Suprapubic skin (tissue), 4 donors: ENCODE measurements at places on chromosomes 1 and 21. TPM values are rescaled to one million over a fixed set of nuclear protein-coding genes. Genes with fewer than 3 reads are reported as not detected.

The GSTM1 gene
- total RNA-seq = not detected

- DNase-seq = no peak
These were observed 2.5 kb upstream of the HLX start for GRCh38 chr1:220876511-220877376.

DNA sequence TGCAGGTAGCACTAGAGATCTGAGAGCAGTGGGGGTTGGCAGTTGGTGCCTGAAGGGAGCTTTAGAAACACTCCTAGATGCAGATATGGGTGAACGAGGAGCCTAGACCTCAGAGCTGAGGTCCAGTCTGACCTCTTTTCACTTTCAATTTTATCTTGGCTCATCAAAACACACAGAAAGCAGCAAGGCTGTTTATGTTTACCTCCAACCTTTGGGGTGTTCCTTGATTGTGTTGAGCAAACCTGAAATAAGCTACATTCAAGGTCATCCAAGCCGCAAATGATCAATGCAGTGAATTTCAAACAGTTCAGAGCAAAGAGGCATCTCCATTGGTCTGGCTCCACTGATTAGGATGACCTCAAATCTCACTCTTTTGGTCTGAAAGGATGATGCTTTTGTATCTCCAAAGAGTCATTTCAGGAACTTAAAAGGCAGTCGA lies 1.3 kb downstream of the LY9 start:
- DNase-seq = no peak

- DNase-seq = no peak
These were observed 258.3 kb upstream of the SGIP1 start for GRCh38 chr1:66275601-66276023.

- DNase-seq = no peak
These were observed 9.0 kb upstream of the DMRTB1 start for GRCh38 chr1:53450225-53450624.

DNA sequence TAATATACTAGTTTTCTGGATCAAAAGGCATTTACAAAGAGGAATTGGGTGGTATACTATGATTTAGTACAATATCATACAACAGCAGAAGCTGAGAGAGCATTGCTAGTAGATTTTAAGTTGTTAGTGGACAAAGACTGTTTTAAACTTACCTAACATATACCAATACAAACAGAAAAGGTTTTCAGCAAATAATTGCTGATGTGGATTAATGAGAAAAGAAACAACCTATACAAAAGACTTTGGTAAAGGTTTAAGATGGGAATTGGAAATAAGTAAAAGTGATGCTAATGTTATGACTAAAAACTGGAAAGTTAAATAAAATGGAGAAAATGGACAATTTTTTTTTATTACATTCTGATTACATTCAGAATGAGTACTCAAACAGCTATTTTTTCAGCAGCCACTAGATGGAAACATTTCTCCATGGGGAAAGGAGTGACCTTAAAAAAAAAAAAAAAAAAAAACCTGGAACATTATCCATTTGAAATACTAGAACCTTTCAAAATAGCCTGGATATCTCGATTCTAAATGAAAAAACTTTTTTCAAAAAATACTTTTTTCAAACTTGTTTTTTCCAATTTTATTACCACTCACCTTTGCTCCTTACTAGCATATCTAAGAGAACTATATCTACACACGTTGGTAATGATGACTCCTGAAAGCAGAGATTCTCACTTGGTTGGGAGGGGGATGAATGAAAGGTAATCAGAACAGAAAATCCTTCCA lies 55.4 kb downstream of the EPRS1 start:
- DNase-seq = no peak

GRCh38 chr1:48643193-48643592 lies 133.5 kb downstream of the BEND5 start:
- no peak for DNase-seq

DNA sequence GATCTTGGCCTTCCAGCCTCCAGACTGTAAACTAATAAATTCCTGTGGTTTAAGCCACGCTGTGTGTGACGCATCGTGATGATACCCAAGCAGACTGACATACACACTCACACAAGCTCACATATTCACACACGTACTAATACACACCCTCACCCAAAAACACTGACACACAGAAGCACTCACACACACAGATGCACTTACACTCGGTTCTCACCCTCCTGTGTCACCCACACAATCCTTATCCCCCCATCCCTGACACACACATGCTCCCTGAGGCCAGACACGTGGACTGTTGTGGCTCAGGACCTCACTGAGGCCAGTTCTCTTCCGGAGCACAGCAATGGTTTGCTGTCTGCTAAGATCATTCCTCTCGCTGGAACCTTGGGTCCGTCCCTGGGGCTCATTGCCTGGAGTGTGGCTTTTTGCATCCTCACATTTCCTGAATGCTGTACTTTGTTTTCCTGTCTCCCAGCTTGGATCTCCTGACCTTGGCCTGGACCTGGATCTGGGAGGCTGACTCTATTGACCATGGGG lies 76.9 kb upstream of the LYST start:
- DNase-seq = no peak

The FMOD gene
- 26.7 TPM for total RNA-seq

The KCTD3 gene
- 50.2 TPM for total RNA-seq

DNA sequence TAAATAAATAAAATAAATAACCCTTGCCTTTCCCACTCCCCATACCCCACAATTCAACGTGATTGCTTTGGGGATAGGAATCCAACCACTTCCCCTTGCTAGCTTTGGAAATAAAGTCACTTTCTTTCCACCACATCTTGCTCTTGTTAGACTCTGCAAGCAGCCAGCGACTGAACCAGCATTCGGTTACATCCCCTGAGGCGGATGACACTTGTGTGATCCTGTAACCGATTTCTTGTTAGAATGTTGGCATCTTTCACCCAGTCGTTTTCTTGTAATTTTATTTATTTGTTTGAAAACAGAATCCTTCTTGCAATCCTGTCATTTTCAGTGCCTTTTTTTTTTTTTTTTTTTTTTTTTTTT lies 1.6 kb upstream of the IFNGR2 start:
- DNase-seq = no peak

- DNase-seq = no peak
These were observed 17.6 kb downstream of the MEGF6 start for GRCh38 chr1:3593745-3594144.

GRCh38 chr1:156584813-156585212 lies 5.3 kb downstream of the TTC24 start:
- no peak for DNase-seq

The OR2L8 gene
- not detected for total RNA-seq

The SYCP1 gene
- not detected for total RNA-seq

GRCh38 chr1:246690100-246690499 lies 34.1 kb upstream of the SCCPDH start:
- no peak for DNase-seq

- DNase-seq = no peak
These were observed 30.6 kb downstream of the LY9 start for GRCh38 chr1:160826546-160826945.

- no peak for DNase-seq
These were observed 105.0 kb downstream of the PRRX1 start for GRCh38 chr1:170768929-170769328.

DNA sequence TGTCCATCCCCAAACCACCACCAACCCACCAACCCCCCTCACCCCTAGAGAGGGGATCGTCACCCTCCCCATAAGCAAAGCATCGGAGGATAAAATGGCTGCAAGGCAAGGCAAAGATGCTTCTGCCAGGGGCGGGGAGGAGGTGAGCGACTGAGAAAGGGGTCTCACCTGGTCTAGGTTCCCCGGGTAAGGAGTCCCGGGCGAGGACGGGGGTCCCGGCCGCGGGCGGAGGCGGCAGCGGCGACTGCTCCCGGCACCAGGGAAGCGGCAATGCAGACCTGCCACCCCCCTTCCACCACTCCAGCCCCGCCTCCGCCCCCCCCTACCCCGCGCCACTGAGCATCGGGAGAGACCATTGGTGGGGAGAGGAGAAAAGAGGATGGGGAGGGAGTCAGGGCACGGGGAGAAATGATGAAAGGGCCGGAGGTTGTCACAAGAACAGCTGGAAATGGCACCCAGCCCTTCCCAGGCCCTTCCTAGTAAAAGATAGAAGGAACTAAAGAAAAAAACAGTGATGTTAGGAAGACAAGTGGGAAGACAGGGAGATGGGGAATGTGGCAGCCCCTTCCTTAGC lies at the start of gene SV2A:
SV2A (minus strand) TSS at position 274 of the 574 bp plus-strand sequence. CDS start 4,004 bp downstream, outside the sequence.
- no peak for DNase-seq

DNA sequence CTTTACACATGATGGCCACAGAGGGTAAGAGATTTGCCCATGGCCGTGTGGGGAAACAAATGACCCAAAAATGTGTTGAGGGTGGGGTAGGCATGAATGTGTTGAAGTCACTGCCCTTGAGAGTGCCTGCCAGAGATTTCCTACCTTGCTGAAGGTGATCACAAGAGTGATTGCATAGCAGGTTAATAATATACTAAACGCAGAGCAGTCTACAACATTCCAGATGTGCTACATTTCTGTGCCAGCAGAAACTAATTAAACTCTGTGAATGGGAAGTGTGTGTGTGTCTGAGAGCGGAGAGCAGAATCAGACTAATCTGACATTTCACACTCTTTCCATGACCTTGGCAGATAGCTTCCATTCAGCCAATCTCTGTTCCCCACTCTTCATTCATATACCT lies 93.3 kb upstream of the CD53 start:
- no peak for DNase-seq

DNA sequence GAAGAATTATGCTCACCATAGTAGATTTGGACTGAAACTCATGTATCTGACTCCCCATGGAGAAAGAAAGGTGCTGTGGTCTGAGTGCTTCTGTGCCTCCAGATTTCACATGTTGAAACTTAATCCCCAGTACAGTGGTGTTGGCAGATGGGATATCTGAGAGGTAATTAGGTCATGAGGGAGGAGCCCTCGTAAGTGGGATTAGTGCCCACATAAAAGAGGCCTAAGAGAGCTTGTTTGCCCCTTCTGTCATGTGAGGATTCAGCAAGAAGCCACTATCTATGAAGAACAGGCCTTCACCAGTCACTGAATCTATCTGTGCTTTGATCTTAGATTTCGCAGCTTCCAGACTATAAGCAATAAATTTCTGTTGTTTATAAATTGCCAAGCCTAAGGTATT lies 150.1 kb downstream of the PLPP3 start:
- DNase-seq = no peak

The ABCA4 gene
- 6.8 TPM for total RNA-seq

GRCh38 chr1:232057896-232058274 lies 431.3 kb downstream of the DISC1 start:
- no peak for DNase-seq

GRCh38 chr1:89633248-89633799 lies 404 bp downstream of the LRRC8C start:
- peak; percentile 75 for DNase-seq

The KIF26B gene
- 6.7 TPM for total RNA-seq

DNA sequence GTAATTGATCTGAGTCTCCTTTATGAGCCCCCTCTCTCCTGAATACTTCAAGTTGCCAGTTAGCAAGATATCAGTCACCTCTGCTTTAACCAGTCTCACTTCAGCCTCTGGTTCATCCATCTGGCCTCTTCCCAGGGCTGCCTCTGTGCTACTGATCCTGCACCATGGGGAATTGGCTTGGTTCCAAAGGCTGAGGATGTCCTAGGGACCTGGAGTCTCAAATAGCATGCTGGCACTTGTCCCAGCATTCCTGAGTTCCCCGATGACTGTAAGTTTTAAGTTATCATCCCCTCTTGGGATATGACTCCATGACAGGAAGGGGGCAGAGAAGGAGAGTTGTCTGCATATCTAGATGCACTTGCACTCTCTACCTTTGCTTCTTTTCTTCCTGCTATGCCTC lies 252.0 kb downstream of the PTBP2 start:
- no peak for DNase-seq

The CCDC27 gene
- not detected for total RNA-seq

DNA sequence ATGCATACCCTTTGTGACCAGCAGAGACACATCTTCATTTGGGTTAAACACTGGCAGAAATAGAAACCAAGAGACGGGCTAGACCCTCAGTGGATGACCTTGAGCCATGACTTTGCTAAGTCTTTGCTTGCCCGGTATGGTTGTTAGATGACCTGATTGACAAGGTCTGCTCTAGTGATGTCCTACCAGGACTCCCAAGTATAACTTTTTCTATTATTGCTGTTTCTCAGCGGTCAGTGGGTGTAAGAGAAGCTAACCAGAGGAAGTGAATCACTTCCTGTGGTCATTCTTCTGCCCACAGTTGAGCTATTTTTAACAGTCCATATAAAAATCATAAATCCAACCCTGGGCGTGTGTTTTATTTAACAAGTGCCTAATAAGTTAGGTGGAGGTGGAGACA lies 126.2 kb upstream of the ETS2 start:
- no peak for DNase-seq

The SLC44A5 gene
- total RNA-seq = 17.7 TPM

DNA sequence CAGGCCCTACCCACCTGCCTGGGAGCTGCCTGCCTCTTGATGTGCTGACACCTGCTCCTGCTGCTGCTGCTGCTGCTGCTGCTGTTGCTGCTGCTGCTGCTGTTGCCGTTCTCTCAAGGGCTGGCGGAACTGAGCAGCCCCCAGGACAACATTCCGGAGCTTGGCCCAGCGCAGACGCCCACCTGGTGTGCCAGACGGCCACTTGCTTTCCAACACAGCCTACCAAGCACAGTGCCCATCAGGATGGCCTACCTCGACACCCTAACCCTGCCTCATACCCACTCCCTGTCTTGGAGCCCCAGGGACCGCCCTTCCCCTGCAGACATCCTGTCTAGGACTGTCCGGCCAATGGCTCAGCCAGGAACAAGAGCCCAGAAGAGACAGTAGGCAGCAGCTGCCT lies 11.8 kb downstream of the DENND4B start:
- no peak for DNase-seq

- DNase-seq = no peak
These were observed 83.1 kb upstream of the SOD1 start for GRCh38 chr21:31576428-31576827.

GRCh38 chr1:10457875-10458274 lies 8.0 kb downstream of the CORT start:
- DNase-seq = no peak

DNA sequence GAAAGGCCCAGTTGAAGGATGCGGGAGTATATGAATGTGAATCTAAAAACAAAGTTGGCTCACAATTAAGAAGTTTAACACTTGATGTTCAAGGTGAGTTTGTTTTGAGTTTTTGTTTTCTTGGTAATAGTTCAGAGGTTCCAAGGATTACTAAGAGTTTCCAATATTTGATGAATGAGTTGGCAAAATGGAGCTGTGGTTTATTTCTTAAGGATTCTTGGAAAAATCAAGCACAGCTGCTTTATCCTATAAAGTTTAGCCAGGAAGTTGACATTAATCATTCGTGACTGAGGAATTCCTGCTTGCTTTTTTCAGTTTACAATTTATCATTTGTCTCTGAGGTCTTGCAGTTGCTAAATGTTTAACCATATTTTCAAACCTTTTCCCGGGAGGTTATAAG lies 15.1 kb downstream of the VCAM1 start:
- no peak for DNase-seq

GRCh38 chr1:58038574-58038973 lies 508.0 kb downstream of the OMA1 start:
- DNase-seq = no peak

- no peak for DNase-seq
These were observed 30.4 kb downstream of the NGF start for GRCh38 chr1:115307661-115308060.

The MSH4 gene
- not detected for total RNA-seq

GRCh38 chr1:923131-923990 lies at the start of gene SAMD11:
TSS of gene SAMD11 (plus strand) at chr1:923923. CDS start at chr1:924432, 509 bp downstream.
- no peak for DNase-seq
